NAMALWA (cell line): ENCODE measurements at places on chromosomes 3 and 15.

- peak; percentile 94 for DNase-seq
These were observed 91.5 kb downstream of the ST6GAL1 start for GRCh38 chr3:187021748-187022402.

DNA sequence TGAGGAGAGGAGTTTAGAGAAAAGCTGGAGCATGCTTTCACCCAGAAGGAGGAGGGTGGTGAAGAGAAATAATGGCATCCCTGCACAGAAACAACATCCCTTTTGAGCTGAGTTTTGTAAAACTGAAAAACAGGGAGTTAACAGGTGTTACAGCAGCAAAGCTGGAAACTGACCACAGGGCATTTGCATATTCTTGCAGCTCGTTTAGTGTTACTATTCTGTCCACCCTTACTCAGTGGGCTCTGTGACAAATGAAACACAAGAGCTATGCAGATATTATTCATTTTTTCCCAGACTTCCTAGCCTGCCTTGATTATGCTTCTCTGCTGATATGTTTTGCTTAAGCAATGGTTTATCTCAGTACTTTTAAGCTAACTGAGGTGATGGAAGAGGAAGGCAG lies 272.0 kb downstream of the NEK10 start:
- DNase-seq: no peak

DNA sequence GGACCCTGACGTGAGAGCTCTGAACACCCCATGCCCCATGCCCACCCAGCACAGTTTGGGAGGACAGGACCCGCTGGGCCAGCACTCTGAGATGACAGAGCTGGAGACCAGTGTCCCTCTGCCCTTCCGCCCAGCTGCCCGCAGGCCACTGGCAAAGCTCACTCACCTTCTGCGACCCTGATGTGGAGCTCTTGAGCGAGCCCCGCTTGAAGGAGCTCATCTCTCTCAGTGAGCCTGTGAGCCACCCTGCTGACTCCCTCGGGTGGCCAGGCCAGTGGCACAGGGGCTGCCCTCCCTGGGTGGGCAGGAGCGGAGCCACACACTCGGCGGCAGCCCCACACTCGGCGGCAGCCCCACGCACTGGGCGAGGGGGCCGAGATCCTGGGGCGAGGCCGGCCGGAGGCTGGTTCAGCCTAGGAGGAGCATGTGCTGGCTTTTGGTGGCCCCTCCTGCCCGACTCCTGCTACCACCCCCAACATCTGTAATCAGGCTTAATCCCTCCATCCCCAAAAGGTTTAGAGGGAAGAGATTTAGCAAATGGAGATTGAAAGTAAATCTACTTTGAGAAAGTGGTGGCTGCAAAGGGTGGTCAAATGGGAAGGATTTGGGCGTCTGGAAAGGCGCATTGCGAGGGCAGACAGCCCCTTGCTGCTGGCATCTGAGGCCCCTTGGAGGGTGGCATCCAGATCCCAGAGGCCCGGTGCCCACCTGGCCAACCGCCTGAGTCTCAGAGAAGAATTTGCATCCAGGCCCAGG lies 59.4 kb upstream of the TRPM1 start:
- DNase-seq: no peak

DNA sequence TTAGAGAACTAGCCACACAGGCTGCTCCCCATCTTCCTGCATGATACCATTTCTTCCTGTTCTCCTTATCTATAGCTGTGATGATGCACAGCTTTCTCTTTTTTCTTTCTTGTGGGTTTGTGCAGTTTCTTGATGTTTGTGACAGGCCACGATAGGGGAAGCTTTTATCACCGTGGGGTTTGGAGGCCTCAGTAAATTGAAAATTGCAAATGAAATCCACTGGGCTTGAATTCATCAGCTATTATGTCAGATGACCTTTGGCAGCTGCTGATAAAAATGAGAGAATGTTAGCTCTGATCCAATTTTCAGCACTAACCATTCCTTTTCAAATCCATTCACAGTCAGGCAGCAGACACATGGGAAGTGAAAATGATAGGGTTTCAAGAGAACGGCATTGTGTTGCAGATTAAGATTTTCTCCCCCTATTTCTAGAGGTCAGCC lies 176.9 kb upstream of the SOX2 start:
- no peak for DNase-seq

- DNase-seq: no peak
These were observed 238.7 kb downstream of the EPHB1 start for GRCh38 chr3:135033737-135034136.

DNA sequence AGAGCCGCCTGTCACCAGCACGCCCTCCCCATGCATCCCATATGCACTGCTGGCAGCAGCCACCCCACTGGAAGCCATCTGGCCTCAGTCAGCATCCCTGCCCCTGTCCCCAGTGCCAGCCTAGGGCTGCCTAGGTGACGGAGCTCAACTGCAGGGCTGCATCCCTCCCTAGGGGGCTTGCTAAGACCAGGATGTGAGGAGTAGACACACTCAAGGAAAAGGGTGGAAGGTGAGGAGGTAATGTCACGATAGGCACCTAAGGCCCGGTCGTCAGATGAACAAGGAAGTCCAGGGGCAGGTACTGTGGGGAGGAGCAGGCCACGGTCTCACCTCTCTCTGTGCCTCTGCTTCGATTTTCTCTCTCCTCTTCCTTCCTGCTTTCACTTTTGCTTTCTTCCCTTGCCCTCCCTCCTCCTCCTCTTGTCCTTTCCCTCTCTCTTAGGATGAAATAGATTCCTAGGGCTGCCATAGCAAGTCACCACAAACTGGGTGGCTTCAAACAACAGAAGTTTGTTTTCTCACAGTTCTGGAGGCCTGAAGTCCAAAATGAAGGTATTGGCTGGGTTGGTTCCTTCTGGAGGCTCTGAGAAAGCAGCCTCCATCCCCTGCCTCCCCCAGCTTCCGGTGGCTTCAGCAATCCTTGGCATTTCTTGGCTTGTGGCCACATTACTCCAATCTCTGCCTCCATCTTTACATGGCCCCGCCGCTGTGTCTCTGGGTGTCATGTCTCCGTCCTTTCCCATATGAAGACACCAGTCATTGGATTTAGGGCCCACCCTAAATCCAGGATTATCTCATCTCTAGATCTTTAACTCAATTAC lies 298.3 kb downstream of the SHQ1 start:
- DNase-seq: no peak

DNA sequence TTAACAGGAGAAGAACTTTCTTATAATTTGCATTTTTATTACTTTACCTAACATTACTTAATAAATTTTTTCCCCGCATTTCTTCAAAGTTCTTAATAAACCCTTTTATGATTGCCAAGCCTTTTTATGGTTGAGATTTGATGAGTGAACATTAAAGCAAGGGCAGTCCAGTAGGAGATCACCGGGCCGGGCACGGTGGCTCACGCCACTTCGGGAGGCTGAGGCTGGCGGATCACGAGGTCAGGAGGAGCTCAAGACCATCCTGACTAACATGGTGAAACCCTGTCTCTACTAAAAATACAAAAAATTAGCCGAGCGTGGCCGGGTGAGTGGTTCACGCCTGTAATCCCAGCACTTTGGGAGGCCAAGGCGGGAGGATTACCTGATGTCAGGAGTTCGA lies 61.4 kb upstream of the TRA2B start:
- no peak for DNase-seq

GRCh38 chr3:113179235-113179824 lies 32.0 kb upstream of the BOC start:
- no peak for DNase-seq

DNA sequence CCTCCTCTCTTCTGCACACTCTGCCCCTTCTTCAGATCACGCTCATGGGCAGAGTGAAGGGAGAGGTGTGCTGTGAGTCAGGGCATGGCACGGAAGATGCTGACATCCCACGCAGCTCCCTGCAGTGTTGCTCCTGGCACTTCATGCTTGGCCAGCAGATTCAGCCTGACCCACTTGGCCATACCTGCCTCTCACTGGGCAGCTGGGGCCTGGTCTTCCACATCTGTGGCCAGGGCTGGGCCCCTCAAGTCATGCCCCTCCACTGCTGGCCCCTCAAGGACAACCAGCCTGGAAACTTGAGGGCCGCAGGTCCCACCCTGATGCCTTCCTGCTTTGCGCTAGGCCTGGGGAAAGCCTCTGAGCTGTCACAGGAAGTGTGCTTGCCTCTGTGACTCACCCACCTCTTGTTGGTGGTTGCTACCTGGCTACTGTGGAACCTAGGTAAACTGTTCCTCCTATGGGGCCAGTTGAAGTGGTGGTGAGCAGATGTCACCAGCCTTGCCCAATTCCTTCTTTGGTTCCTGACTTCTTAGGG lies 48.7 kb downstream of the BSN start:
- DNase-seq: no peak

- DNase-seq: no peak
These were observed 334.4 kb downstream of the GBE1 start for GRCh38 chr3:81426826-81427577.

DNA sequence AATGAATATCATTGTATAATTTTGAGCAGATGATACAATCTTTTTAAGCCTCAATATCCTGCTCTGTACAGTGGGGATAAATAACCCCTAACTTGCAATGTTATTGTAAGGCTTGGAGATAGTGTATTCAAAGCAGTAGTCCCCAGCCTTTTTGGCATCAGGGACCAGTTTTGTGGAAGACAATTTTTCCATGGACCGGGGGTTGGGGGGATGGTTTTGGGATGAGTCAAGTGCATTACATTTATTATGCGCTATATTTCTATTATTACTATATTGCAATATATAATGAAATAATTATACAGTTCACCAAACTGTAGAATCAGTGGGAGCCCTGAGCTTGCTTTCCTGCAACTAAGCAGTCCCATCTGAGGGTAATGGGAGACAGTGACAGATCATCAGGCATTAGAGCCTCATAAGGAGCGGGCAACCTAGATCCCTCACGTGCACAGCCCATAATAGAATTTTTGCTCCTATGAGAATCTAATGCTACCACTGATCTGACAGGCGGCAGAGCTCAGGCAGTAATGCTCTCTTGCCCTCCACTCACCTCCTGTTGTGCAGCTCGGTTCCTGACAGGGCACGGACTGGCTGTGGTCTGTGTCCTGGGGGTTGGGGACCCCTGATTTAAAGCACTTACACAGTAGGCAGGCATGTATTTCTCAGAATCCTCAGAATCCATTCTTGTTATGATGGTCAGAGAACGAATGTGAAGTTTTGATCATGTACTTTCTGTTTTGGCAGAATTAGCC lies 102.2 kb downstream of the PTPRG start:
- no peak for DNase-seq

GRCh38 chr3:86702381-86702958 lies 288.5 kb downstream of the VGLL3 start:
- peak; percentile 12 for DNase-seq

DNA sequence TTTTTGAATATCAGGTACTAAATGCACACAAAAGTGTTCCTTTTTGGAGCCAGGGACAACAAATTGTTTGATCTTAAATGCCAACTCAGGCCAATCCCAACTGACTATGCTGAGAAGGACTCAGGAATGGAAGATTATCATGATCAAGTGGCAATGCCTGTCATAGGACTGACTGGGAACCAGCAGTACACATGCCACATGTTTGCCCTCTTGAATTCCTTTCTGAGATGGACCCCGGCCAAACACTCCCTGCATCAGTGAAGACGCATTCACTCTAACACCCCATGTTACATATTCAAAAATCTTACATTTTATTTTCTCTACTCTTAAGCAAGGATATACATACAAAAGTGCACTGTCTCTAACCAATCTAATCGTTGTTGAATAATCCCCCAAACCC lies 36.1 kb downstream of the CLDN18 start:
- no peak for DNase-seq

GRCh38 chr3:126680667-126681055 lies 23.4 kb upstream of the CHCHD6 start:
- no peak for DNase-seq

DNA sequence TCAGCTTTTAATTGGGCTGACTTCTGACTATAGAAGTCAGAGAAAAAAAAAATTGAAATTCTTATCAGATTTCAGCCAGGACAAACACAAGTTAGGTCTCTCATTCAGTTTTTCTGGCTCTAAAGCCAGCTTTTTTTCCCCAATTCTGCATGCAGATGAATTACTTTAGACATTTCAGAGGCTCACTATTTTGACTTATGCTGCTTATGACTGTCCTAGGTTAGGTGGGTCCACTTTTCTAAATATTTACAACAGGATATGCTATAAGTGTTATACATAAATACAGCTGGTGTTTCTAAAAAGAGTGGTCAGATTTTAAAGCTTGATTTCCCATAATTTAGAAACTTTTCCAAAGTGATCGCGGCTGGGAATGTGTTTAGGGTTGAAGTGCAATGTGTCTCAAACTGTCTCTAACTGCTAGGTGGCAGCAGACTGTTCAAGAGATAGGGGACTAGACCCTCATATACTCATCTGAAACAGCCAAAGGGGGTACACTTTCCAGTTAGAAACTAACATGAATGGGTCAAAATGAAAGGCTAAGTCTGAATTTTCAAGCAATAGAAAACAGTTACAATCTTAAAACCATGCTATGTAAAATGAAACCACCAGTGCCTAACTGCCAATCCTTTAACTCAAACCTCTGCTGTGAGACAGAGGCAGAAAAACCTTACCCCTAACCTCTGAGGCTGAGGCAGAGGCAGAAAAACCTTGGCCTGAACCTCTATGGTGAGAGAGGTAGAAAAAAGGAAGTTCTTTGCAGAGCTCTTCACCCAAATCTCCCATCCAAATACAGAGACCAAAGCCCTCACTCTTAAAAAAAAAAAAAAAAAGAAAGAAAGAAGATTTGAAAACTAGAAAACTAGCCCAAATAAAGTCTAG lies 596.0 kb downstream of the NTRK3 start:
- no peak for DNase-seq

- DNase-seq: no peak
These were observed 771 bp downstream of the CALML4 start for GRCh38 chr15:68204361-68204760.

DNA sequence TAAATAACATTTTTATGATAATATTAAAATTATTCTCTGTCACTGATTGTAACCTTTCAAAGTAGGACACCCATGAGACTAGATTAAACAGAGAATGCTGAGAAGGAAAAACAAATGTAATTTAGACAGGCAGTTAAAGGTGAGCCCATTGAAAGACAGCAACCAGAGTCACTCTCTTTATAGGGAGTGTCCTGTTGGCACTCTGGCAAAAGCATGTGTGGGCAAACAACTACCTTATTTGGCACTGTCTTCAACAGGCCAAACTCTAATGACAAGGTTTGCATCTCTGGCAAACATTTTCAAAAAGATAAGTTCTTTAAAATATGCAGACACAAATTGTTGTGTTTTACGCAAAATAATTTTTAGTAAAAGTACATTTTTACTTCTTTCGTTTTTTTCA lies 29.8 kb downstream of the NFKBIZ start:
- DNase-seq: no peak

DNA sequence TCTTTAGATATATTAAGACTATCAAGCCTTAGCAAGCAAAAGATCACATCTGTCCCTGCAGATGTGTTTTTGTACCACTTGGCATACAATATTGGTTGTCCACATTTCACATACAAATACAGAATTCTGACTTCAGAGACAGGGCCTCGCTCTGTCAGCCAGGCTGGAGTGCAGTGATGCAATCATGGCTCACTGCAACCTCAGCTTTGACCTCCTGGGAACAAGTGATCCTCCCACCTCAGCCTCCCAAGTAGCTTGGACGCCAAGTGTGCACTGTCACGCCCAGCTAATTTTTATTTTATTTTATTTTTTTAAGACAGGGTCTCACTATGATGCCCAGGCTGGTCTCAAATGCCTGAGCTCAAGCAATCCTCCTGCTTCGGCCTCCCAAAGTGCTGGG lies 53.0 kb upstream of the ACTL6A start:
- DNase-seq: no peak

GRCh38 chr15:64781299-64781698 lies 5.9 kb upstream of the RBPMS2 start:
- DNase-seq: no peak

- no peak for DNase-seq
These were observed 21.7 kb downstream of the RPLP1 start for GRCh38 chr15:69474291-69474690.

GRCh38 chr3:184332370-184333090 lies 4.9 kb upstream of the FAM131A start:
- DNase-seq: no peak

- no peak for DNase-seq
These were observed 110.5 kb downstream of the SAMMSON start for GRCh38 chr3:70110066-70110465.
